ENCODE measurements at places on chromosomes 11 and 22.
A peak's percentile ranks its signal among the peaks of the same experiment; 100 is the strongest.

DNA sequence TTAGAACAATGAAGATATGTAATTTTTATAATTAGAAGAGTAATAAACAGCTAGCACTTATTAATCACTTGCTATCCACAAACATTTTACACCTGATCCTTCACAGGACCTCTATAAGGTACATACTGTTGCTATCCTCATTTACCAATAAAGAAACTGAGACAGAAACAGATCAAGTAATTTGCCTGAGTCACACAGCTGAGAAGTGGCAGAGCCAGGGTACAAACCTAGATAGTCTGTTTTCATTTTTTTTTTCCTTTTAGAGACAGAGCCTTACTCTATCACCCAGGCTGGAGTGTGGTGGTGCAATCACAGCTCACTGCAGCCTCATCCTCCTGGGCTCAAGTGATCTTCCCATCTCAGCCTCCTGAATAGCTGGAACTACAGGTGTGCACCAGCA lies 71.8 kb upstream of the PTH start:
- no peak for DNase-seq

GRCh38 chr11:45750439-45750838 lies 54.5 kb upstream of the SLC35C1 start:
- DNase-seq: no peak

GRCh38 chr11:90629229-90629806 lies 406.5 kb upstream of the CHORDC1 start:
- DNase-seq: no peak

- no peak for DNase-seq
Observed at GRCh38 chr11:44011797-44012196, 36.0 kb upstream of the ACCSL start.

DNA sequence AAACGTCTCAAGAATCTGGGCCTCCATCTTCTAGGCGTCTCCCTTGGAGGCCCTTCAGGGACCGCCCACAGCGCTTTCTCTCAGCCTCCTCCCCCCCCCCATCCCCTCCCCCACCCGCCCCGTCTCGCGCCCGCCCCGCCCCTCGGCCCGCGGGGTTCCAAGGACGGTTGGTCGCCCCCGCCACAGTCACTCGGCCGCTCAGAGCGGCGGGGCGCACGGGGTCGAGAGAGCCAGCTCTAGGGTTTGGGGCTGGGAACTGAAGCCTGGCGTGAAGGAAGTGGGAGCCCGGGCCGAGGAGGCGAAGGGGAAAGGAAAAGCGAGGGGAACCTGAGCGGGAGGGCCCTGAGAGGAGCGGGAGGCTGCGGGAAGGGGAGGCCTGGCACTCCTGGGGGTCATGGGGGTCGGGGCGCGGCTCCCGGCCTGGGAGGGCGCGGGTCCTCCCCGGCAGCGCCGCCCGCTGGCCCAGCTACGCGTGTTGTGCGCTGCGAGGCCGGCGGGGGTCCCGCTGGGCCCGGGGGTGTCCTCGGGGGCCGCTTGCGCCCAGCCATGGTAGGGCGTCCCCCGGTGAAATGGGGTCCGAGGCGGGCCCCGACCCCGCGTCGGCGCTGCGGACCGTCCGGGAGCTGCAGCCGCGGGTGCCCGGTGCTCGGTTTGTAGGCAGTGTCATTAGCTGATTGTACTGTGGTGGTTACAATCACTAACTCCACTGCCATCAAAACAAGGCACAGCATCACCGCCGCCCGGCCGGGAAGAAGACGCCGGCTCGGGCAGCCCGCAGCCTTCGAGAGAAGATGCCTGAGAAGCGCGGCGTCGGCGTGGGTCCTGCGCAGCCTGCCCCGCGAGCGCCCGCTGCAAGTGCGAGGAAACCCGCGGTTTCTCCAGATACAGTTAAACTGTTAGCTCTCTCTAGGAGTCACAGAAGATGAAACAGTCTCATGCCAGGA lies at the start of gene BTG4:
BTG4 (minus strand) TSS at position 91 of the 944 bp plus-strand sequence. CDS start 13,610 bp downstream, outside the sequence.
- no peak for DNase-seq

DNA sequence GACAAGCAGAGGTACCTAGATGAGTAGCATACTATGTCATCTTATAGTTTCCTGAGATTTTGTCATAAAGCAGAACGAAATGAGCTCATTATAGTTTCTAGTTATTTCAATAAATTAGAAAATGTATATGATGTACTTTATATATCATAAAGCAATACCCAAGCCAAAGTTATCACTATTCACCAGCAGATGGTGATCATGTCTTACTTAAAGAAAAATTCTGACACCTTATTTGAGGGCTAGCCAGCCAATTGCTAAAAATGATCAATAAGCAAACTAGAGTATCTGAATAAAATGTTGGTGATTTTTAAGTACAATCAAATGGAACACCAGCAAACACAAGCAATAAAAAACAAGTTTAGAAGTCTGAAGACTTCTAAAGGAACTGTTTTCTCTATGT lies 44.1 kb downstream of the RSF1 start:
- no peak for DNase-seq

GRCh38 chr11:71425860-71426259 lies 22.3 kb downstream of the DHCR7 start:
- no peak for DNase-seq

- DNase-seq: no peak
Observed at GRCh38 chr22:28607795-28608194, 71.8 kb downstream of the TTC28 start.

DNA sequence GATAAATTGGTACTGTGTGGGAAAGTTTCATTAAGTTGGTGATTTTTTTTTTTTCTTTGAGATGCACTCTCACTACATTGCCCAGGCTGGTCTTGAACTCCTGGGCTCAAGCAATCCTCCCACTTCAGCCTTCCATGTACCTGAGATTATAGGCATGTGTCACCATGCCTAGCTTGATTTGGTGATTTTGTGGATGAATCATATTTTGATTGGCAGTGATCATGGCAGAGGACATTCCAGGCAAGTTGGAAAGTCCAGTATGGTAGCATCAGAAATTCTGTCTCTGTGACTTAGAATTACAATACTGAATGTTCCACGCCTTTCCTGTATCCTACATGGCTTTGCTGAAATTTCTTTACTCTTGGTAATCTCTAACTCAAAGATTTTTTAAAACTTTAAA lies 49.4 kb downstream of the HORMAD2 start:
- DNase-seq: no peak

GRCh38 chr11:100687054-100687629 lies at the start of gene ARHGAP42:
Gene ARHGAP42, plus strand, starts transcription at chr11:100687288. Its CDS starts 391 bp downstream, at chr11:100687679.
- no peak for DNase-seq

GRCh38 chr11:118142809-118143208 lies 9.8 kb downstream of the SCN4B start:
- peak; percentile 46 for DNase-seq

DNA sequence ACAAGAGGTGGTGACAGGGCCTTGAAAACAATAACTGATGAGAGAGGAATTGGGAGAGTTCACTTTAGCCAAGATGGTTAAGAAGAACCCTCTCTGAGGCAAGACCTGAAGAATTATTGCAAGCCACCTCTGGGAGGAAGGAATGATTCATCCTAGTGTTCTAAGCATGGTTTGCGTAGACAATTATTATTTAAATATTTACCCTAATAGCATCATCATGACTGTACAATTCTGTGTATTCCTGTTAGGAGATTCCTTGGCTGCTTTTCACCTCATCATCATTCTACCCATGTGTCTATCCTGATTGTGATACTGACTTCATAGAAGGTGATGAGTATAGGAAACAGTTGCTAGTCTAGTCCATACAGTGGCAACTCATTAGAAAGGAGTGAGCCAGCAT lies 264.4 kb downstream of the DDX10 start:
- no peak for DNase-seq

- no peak for DNase-seq
Observed at GRCh38 chr11:64251016-64251752, at the start of gene PLCB3. Gene PLCB3, plus strand, starts transcription at chr11:64251530. Its CDS starts 120 bp downstream, at chr11:64251650.

GRCh38 chr11:83361831-83362230 lies 75.7 kb upstream of the CCDC90B start:
- DNase-seq: no peak

- DNase-seq: no peak
Observed at GRCh38 chr11:73787051-73787642, 527 bp upstream of the MRPL48 start.

- DNase-seq: no peak
Observed at GRCh38 chr22:39284142-39284980, 35.1 kb downstream of the RPL3 start.

DNA sequence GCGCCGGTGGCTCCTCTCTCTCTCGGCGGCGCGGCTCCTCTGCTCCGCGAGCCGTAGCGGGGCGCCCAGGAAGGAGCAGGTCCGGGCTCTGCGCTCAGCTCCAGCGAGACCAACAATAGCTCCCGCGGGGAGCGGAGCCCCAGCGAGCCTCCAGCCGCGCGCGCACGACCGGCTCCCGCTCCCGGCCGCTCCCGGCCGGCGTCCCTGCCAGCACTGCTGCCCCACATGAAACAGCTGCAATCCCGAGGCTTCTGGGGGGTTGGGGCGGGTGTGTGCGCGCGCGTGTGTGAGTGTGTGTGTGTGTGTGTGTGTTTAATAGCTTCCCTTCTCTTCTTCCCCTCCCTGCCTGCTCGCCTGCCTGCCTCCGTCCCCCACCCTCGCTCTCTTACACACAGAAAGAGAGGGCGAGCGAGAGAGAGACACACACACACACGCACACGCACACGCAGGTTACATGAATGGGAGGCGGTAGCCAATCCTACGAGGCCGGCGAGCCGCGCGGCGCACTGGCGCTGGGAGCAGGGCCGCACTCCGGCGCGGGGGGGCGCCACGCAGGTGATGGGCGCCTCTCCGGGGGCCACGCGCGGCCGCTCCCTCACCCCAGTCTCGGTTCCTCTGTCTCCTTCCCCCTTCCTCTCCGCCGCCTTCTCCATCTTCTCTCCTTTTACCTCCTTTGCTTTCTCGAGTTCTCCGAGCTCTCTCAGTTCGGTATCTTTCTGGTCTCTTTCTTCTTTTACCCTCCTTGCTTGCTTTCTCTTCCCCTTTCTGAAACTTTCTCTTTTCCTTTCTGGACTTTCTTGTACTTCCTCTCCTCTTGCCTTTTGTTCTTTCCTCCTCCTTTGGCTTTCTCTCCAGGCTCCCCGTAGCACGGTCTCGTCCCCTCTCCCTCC lies at the start of gene TENM4:
TENM4 (minus strand) TSS at position 460 of the 890 bp plus-strand sequence. CDS start 371,086 bp downstream, outside the sequence.
- DNase-seq: peak; percentile 78

- DNase-seq: no peak
Observed at GRCh38 chr11:2770761-2771301, 71.0 kb upstream of the KCNQ1OT1 start.

DNA sequence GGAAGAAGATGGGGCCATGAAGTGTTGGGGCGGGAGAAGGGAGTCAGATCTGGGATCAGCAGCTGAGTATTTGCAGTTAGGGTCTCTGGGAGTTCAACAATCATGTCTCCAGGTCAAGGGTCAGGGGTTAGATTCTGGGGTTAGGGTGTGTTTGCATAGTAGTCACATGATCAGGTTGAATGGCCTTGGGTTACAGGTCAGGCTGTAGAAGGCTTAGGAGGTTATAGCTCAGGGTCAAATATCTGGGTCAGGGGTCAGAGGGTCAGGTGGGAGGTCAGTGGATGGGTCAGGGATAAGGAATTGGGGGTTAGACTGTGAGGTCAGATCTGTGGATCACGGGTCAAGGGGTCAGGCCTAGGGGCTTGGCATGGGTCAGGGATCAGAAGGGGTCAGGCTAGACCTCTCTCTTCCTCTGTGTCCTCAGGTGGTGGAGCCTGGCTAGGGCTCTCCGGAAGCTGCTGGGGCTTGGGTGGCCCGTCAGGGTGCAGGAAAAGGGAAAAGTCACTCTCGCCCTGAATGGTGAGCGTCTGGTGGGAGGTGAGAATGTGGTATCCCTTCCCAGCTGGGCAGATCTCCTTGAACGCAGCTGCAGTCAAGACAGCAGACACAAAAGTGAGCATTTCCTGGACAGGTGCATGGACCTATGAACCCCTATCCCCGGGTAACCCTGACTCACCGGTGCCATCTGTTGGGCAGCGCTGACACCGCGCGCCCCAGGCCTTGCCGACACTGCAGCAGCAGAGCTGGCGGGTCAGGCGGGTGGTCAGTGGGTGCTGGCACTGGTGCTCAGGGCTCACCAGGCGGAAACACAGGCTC lies 6.4 kb downstream of the LTBP3 start:
- DNase-seq: no peak

DNA sequence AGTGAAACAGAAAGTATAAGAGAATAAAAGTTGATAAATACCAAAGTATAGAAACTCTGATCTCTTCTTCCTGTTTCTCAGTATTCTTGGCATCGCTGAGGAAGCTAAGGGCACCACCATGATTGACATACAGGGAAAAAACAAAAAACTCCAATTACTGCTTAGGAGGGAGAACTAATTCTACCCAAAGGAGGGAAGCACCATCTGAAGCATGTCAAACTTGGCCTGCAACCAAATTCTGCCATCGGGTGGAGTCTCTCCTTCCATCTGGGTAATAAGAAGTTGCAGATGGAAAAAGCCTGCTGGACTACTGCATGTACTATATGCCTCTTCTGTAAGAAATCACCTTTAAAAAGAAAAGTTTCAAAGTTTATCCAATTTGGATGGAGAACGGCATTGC lies 30.5 kb upstream of the PPP2R1B start:
- DNase-seq: peak; percentile 11

GRCh38 chr11:70623906-70624597 lies 225.7 kb downstream of the CTTN start:
- DNase-seq: no peak

- no peak for DNase-seq
Observed at GRCh38 chr11:76872959-76873827, 12.5 kb downstream of the ACER3 start.

GRCh38 chr11:87739766-87740165 lies 435.5 kb downstream of the RAB38 start:
- no peak for DNase-seq

DNA sequence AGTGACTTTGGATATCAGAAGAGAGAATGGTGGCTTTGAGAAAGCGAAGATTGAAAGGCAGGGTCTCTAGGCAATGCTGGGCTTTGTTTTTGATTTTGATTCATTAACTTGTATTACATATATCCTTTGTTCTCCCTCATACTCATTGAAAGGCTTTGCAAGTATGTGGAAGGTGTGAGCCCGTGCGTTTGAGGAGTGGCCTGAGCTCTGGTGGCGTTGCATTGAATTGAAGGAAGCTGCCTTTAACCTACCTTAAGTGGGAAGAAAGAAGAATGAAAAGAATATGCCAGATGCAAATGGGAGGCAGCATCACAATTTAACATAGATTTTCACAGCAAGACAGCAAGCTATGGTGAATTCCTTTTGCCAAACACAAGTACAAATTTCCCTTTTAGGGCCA lies 6.7 kb downstream of the MMP7 start:
- no peak for DNase-seq

DNA sequence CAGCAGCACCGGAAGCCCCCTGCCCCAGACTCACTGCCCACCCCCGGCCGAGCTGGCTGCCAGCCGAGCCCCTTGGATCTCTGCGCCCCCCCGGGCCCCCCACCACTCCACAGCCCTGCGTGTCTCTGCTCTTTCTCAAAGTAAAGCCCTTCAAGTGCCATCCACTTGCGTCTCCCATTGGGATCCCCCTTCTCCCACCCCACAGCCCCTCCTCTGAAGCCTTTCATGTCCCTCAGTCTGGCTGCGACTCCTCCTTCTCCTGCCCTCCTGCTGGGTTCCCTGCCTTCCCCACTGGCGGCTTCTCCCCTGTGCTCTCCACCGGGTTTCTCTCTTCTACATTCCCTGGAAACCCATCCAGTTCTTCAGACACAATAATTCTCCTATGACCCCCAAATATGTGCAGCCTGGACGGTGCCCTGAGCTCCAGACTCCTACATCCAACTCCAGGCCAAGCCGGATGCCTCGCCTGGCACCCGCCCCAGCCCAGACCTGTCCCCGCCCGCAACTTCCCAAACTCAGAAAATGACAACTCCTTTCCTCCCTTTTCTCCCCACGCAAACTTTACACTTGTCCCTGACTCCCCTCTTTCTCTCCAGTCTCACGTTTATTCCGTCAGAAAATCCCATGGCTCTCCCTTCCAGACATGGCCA lies 108.9 kb downstream of the WNT7B start:
- DNase-seq: no peak

GRCh38 chr11:76049511-76049910 lies 156.8 kb downstream of the WNT11 start:
- no peak for DNase-seq

GRCh38 chr11:35614939-35615569 lies 3.2 kb upstream of the FJX1 start:
- DNase-seq: no peak

All from pons (tissue), 1 donor.